ENCODE measurements at places on chromosomes 11 and 22.

GRCh38 chr22:42830161-42830560 lies 26.9 kb downstream of the ARFGAP3 start:
- no peak for DNase-seq

- DNase-seq = no peak
These were observed 9.2 kb upstream of the ANO1 start for GRCh38 chr11:70068950-70069349.

DNA sequence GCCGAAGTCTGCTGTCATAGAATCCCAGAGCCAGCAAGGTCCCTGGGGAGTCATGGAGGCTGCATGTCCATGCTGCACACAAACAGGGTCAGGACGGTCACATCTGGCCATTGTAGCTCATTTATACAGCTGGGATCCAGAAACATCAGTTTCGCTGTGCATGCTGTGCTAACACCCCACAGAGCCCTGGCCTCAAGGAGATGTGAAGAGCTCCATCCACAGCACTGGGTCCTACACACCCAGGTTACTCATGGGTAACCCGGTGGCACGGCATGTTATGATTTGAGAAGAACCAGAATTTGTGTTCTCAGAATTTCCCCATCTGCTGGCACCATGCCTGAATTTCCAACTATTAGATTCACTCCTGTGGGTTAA lies 146.3 kb upstream of the ARHGAP20 start:
- peak; percentile 68 for DNase-seq

DNA sequence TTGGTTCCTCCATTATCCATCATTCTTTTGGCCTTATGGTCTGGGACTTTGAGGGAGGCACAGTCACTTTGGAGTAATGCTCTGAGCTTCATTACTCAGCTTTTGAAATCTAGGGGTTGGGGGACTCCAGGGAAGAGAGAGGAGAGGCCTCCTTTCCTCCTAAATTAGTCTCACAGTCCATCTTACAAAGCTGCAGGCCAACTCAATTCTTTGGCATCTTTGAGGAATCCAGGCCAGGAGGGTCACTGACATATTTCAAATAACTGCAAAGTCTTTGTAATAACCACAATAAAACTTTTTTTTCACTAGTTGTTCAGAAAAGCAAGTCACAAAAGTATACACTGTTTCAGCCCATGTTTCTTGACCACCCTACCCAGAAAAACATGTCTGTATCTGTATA lies 73.3 kb upstream of the FAR1 start:
- DNase-seq = no peak

- no peak for DNase-seq
These were observed 32.2 kb upstream of the LRRC10B start for GRCh38 chr11:61476371-61476770.

DNA sequence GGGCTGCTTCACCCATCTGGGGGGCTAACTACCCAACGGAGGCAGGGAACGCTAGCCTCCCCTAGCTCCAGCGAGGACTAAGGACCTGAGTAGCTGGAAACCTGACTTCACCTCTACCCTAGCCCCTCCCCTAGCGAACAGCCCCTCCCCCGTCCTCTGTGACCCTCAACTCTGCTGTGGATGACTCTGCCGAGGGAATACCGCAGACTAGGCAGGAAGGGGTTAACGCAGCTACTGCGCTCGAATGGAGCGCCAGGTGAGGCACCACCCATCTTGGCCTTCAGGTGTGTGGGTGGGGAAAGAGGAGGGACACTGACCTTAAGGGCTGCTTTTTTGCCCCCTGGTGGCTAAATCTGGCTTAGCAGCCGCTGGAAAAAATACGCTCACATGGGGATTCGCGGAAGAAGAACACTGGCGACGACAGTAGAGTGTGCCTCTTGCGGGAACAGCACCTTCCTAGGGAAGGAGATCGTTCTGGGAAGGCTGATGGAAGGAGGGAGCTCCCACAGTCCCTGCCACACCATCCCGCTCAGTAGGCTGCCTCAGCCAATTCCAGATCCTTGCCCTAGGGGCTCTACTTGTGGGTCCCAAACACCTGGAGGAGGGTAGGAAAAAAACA lies 4.5 kb upstream of the BCL9L start:
- DNase-seq = peak; percentile 83

DNA sequence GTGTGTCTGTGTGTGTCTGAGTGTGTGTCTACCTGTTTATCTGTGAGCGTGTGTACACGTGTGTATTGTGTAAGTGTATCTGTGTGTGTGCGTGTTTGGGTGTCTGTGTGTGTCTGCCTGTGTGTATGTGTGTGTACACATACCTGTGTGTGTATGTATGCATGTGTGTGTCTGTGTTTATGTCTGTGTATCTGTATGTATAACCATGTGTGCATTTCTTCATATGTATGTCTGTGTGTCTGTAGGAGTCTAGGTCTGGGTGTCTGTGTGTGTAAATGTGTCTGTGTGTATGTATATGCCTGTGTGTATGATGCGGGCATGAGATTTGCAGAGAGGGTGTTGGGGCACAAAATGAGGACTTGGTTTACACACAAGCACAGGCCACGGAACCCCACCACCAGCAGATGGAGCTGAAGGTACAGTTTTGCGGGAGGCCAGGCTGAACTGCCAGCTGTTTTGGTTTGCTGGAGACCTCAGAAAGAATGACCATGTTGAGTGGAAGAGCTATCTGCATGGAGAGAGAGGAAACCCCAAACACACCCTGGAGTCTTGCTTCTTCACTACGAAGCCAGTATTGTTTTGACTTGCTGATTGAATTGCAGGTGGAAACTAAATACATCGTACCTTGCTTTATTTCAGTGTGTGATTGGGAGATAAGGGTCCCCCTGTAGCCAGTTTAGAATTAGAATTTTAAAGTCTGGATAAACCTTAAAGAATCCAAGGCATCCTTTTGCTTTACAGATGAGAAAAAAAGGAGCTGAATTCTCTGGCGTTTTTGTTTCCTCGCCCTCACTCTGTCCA lies 497.2 kb downstream of the NTM start:
- peak; percentile 64 for DNase-seq

DNA sequence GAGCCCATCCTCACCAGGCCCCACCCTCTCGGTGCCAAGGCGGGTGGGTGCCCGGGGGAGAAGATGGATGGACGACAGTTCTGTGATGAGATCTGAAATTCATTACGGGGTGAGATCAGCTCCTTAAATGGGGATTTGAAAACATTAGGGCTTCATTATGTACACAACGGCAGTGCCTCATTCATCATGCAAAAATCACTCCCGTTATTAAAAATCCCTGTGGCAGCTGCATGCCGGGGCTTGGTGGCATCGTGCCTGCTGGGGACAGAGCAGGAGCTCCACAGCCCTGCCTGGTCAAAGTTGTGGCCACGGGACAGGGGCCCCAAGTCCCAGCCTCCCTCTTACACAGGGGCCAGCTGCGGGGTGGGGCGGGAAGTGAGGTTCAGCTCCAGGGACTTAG lies 20.2 kb downstream of the OTUB1 start:
- no peak for DNase-seq

All from heart right ventricle (tissue), 16 donors.